ENCODE measurements at places on chromosomes 3 and 15. TPM values are rescaled to one million over a fixed set of nuclear protein-coding genes. Genes with fewer than 3 reads are reported as not detected.

Gene LRRC31
- not detected for total RNA-seq

Gene FBN1
- 1.4 TPM for total RNA-seq

Gene SLC26A6
- total RNA-seq: 38.3 TPM

Gene SCAANT1
- total RNA-seq: not detected

Gene ANKRD34C
- not detected for total RNA-seq

Gene ANKRD63
- total RNA-seq: not detected

Gene LARP6
- 0.23 TPM for total RNA-seq

DNA sequence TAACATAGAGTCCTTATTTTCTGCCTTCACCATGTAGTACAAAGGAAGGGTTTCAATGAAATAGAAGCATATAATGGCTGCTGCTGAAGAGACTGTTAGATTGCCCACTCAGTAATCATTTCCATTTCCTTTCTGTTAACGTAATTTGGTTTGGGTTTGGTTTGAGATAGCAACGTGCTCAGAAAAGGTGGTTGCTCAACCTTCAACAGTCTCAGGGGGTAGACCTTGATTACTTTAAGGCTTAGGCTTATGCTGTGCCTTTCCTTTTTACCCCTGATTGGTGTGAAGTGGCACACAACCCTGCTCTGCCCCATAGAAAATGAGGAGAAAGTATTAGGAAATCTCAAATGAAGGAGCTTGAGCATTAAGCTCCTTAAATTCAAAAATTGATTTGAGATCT, 163.7 kb upstream of the TP63 start:
- DNase-seq: no peak

DNA sequence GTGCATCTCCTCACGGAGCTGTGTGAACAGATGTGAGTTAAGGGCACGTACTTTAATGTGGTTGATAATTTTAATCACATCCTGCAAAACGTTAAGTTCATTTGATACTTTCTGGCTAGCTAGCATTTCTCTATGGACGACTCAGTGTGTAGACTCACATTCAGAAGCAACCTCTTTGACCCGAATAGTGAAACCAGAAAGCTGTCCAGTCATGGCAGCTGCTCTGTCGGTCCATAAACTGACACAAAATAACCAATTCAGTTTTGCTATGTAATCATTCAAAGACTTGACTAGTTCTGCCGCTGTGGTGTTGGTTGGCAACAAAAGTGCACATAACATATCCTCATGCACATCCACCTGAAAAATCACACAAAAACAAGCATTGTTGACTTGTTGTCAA, 3.7 kb upstream of the GFM1 start:
- DNase-seq: no peak

DNA sequence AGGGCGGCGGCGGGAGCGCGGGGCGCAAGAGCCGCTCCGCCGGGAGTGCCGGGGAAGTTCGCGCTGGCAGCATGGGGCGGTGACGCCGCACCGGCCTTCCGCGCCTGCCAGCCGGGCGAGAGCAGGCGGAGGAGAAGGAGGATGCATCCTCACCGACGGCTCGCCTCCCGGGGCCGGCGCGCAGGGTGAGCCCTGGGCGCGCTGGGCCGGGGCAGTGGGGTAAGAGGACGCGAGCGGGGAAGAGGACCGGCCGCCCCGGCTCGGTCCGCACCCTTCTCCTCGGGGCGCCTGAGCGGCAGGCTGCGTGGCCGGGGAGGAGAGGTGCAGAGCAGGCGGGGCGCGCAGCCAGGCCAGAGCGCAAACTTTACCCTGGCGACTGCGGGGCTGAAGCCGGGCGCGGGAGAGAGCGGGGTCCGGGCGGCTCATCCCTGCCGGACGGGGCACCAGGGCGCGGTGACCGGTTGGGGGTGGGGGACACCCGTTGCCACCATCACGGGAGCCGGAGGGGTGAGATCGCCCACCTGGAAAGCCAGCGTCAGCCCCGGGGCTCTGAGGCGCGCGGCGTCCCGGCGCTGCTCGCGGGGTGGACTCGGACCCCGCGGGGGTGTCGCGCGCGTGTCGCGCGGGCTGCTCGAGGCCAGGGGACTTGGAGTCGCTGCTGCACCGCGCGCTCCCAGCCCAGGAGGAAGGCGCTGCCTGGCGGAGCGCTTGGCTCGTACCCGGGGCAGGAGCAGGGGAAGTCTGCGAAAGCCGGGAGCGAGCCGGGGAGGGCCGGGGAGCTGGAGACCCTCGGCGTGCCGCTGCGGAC, 542 bp downstream of the GABRA5 start:
- DNase-seq: no peak

DNA sequence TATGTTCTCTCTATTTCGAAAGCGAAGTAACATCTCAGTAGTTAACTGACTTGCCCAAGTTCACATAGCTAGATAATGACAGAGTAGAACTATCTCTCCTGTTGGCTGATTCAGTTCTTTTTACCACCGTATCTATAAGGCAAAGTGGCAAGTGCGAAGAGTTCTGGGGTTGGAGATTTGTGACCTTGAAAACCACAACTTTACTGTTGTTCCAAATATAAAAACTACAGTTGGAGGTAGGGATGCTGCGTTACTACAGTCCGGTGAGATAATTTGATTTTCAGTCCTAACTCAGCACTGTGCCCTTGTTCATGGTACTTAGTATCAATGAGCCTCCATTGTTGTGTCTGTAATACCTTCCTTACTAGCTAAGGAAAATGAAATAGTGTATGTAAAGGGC, 71.2 kb upstream of the GOLGA8B start:
- DNase-seq: no peak

DNA sequence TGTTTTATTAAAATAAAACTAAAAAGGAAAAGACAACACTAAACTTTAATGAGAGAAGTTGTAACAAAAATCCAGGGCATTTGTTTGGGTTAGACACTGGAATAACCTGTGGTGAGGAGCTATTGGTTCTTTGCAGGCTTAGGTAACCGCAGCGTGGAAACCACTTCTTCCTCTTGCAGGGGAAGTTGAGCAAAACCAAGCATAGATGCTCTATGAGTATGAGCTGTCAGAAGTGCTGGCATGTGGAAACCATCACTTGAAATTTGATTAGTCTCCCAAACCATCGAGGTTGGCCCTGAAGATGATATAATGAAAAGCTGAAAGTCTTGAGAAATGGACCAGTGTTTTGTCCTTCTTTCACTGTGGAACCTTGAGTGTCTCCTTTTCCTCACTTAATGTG, 127.1 kb upstream of the RBMS3 start:
- DNase-seq: peak; percentile 40

DNA sequence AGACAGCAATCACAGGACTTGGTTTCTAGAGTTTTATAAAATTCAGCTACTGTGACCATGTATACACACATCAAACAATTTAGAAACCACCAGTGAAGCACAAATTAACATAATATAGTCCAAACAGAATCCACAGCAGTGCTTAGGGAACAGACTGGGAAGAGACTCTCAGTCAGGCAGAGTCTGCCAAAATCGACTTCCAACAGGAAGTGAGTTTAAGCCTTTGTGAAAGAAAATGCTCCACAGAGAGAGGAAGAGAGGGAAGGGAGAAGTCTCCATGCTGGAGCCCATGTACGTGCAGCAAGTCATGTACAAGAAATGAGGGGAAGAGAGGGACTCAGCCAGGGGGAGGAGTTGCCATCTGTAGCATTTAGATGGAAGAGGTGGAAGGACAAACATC, 172.6 kb downstream of the IL5RA start:
- DNase-seq: no peak

DNA sequence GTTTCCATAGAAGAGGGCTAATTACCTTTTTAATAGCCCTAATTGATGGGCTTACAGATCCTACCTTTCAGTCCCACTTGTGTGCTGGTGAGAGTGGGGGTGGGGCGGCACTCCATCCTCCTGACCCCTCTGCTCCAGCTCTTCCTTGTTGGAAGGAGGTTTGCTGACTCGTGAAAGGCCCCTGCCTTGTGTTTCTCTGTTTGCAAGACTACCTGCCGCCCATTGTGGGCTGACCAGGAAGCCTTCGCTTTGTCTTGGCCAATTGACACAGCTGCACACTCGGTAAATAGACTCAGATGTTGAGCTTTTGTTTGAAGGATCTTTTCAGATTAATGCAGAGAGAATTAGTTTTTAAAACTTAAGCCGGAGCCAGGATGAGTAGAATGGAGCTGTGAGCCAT, 197.3 kb upstream of the HES1 start:
- DNase-seq: no peak

DNA sequence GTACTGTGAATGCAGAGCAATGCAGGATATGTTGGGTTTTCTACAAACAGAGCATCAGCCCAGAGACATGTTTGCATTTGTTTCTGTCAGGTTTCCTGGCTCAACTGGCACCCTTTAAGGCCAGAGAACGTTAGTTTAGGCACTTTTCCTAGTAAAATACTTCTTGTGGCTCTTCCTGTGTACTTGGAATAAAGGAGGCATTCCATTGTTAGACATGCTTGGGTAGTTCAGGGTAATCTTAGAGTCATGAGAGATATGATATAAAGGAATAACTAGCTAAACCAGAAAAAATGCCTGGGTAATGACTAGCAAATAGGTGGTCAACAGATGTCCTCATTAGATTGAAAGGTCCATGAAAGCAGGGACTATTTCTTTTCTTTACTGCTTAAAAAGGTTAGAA, 60.4 kb upstream of the RBM5 start:
- no peak for DNase-seq

- peak; percentile 47 for DNase-seq
Measured at GRCh38 chr15:74167891-74168331, 5.6 kb upstream of the ISLR start.

DNA sequence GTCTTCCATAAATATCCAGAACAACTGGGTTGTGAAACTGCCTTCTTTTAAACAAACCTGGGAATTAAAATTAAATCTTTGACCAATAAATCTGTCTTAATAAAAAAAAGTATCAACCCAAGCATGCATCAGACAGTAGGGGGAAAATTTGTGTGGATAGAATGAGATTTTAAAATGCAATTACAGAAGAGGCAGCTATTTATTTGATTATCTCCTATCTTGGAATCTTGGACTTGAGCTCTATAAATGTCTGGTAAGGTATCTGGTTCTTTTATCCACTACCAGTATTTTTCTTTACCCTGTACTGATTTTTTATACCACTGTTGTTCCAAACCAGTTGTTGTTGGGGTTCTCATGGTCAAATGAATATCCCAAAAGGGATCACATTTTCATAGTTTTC, 157.6 kb upstream of the VEPH1 start:
- DNase-seq: no peak

DNA sequence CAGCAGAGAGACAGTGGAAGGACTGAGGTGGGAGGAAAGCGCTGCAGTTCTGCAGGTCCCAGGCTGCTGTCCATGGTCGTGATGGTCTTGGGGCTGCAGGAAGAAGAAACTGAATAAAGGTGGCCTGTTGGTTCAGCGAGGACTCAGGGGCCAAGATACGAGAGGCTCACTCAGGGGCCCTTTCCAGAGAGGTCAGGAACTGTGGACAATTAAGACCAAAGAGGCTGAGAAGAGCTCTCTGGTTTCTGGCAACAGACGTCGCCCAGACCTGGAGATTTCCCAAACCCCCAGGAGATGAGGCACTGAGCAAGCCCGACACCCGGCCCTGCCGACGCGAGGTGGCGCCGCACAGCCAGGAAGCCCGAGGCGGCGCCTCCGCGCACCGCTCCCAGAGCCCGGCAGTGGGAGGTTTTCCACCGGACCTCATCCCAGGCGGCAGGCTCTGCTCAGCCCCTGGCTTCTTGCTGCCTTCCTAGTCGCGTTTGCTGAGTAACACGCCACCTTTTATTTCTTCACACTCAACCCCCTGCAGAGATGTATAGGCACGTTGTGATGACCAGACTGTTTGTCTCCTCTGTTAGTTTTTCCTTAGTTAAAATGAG, 56.4 kb upstream of the ARRDC4 start:
- peak; percentile 41 for DNase-seq

DNA sequence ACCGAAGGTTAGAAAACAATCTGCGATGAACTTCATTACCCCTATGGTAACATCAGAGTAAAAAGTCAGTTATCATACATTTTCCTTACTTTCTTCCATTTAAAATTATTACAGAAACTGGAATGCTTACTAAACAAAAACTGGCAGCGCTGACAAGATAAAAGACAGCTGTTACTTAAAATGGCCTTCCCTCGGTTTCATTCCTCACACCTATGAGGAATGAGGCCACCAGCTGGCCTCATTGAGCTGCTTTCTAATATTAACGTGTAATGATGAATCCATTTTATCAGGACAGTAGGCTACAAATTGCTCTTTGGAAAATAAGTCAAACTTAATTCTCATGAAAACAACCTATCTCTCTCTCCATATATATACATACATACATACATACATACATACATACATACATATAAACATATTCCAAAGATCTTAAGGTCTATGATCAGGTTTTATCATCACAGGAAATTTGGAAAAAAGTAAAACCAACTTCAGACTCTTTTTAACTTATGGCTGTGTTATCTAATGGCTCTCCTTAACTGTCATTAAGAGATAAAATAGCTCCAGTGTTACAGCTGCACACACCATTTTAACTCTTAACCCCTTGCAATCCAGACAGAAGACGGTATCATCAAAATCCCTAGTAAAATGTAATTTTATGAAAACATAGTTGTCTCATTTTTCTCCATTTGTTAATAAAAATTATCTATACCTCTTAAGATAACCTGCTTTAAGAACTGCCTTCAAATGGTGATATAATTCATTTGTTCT, 5.2 kb downstream of the CCNL1 start:
- DNase-seq: no peak

DNA sequence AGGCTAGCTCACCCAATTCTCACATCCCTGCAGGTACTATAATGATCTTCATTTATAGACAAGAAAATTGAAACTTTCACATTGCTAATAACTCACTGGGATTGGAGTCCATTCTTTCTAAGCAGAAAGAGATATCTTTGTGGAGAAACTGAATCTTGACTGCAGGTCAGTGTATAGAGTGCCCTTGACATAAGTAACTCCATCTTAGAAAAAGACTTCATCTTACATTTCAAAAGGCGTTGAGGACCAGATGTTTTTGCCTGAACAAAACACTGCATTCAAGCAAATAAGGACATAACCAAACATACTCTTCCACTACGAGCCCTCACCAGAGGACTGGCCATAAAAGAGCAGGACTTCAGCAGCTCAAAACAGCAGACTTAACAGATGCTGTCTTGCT, 6.8 kb upstream of the CCR3 start:
- no peak for DNase-seq

GRCh38 chr3:51954105-51954504, 1.1 kb upstream of the GPR62 start:
- no peak for DNase-seq

DNA sequence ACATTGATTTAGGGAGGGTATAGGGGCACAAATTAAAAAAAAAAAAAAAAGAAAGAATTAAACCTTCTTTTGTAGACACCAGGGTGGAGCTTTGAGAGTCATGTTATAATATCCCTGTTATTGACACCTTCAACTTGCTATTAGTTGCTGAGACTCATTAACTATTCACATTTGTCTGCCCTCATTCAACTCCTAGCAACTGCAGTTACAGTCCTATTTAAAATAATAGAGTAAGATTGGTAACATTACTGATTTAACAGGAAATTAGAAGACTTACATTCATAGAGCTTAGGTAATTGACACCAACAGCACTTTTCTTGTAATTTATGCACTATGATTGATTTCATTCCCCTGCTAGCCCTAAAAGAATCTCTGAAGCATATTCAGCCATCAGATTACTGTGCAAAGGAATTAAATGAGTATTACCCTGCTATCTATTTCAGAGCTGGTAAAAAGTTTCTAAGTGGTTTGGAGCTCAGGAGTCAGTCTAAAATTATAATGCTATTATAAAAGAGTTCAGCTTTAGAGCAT, 148.8 kb upstream of the TBL1XR1 start:
- DNase-seq: no peak

- no peak for DNase-seq
Measured at GRCh38 chr15:58064082-58064979, 1.2 kb downstream of the ALDH1A2 start.
